Breast epithelium (tissue), 4 donors: ENCODE measurements at places on chromosomes 2 and 18. TPM values are rescaled to one million over a fixed set of nuclear protein-coding genes. Genes with fewer than 3 reads are reported as not detected.

DNA sequence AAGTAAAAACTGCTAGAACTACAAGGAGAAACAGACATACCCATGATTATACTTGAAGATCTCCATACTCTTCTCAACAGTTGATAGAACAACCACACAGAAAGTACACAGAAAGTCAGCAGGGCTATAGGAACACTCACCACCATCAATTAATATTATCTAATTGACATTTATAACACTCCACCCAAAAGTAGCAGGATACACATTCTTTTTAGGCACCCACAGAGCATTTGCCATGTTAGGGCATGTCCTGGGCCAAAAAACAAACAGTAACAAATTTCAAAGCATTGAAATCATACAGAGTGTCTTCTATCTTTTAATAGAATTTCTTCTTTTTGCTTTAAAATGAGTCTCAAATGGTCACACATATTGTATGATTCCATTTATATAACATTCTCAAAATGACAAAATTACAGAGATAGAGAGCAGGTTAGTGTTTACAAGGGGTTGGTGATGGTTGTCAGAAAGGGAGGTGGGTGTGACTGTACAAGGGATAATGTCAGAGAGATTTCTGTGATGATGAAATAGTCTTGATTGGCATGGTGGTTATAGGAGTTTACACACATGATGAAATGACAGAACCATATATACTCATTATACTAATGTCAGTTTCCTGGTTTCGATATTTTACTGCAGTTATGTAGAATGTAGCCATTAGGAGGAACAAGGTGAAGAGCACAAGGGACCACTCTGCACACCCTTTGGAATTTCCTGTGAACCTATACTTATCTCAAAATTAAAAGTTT, 82.8 kb downstream of the NCK2 start:
- H3K27ac ChIP-seq: no peak overlapping the region
- no peaks in the 10 kb centered on the region for H3K27me3 ChIP-seq
- H3K4me3 ChIP-seq: no peak overlapping the region
- DNase-seq: no peak
- H3K36me3 ChIP-seq: no peaks in the 10 kb centered on the region
- H3K4me1 ChIP-seq: no peaks in the 10 kb centered on the region

DNA sequence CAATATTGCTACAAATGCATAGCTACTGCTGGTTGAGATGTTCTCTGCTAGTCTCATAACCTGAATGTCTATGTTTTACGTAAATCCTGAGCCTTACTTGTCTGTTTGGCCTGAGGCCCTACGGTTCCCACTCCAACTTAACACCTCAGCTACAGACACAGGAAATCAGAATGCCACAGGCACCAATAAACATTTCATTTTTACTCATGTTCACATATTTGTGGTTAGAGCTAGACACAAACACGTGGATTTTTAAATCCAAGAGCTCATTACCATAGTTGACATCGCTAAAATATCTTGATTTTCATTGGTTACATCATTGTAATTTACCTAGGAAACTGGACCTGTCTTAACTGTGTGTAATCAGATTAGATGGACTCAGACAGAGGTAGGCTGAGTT, 263.8 kb upstream of the CDH19 start:
- no peak overlapping the region for H3K27ac ChIP-seq
- no peak for DNase-seq
- H3K4me3 ChIP-seq: no peak overlapping the region
- H3K27me3 ChIP-seq: no peaks in the 10 kb centered on the region
- no peaks in the 10 kb centered on the region for H3K4me1 ChIP-seq

GRCh38 chr18:28523758-28524475, 347.0 kb upstream of the CDH2 start:
- no peak for DNase-seq
- no peaks in the 10 kb centered on the region for H3K36me3 ChIP-seq
- no peak overlapping the region for H3K4me3 ChIP-seq
- no peak overlapping the region for H3K27ac ChIP-seq
- no peaks in the 10 kb centered on the region for H3K4me1 ChIP-seq
- H3K27me3 ChIP-seq: no peaks in the 10 kb centered on the region

DNA sequence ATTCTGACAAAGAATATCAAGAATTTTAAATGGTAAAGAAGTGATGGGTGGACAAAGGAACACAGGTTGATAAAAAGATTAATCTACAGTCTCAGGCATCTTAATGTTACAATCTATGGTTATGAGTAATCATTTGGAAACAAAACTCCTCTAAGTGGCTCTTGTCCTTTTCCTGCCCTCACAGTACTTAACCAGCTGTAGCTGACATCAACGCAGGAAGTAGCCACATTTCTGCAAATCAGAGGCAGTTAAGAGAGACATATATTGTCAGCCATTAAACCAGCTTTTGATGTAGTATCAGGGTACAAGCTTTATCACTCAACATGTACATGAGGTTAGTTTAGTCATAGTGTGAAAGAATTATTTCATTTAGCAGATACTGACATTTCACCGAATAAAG, 244.6 kb downstream of the NR4A2 start:
- H3K36me3 ChIP-seq: no peaks in the 10 kb centered on the region
- H3K4me3 ChIP-seq: no peak overlapping the region
- no peaks in the 10 kb centered on the region for H3K4me1 ChIP-seq

DNA sequence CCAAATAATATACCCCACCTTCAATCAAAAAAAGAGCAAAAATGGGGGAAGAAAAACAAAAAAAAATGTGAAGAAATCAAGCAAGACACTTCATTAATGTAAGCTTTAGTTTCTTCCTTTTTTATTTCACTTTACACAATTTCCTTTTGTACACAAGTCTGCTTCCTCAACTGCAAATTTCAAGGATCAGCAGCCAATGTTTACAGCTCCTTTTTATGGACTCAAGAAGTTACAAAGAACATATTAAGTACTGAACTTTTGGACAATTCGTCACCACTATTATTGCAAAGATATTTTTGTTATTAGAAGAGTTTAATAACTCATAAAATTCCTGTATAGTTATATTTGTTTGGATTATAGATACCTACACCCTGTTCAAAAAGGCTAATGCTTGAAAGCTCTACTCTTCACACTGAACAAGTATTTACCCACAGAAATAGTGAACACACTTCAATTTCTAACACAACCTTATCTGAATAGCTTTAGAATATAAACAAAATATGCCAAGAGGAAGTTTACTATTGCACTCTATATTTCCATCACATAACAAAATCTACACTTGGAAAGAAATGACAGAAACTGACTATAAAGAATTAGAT, 658.7 kb upstream of the CNTNAP5 start:
- H3K4me1 ChIP-seq: no peaks in the 10 kb centered on the region
- no peak for DNase-seq
- no peaks in the 10 kb centered on the region for H3K36me3 ChIP-seq
- no peaks in the 10 kb centered on the region for H3K27me3 ChIP-seq

DNA sequence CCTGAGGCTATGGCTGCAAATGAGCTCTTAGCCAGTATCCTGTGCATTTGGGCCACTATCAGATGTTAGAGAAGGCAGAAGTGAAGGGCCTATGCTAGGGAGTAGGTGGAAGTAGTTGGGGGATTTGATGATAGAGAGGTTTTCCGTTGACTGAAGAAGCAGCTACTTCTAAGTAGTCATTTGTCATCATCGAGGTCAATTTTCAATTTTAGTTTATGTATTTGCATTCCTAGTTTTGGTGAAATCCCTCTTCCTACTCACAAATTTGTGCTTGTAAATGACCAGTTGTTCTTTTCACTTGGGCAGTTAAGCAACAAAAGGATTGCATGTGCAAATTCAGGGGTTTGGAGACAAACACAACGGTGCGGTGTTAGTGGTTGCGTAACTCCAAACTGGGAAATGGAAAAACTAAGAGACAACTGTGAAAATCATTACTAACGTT, 48.5 kb upstream of the PELI1 start:
- no peak for DNase-seq
- peak overlapping the region; percentile 41 for H3K27ac ChIP-seq
- H3K4me1 ChIP-seq: no peaks in the 10 kb centered on the region

DNA sequence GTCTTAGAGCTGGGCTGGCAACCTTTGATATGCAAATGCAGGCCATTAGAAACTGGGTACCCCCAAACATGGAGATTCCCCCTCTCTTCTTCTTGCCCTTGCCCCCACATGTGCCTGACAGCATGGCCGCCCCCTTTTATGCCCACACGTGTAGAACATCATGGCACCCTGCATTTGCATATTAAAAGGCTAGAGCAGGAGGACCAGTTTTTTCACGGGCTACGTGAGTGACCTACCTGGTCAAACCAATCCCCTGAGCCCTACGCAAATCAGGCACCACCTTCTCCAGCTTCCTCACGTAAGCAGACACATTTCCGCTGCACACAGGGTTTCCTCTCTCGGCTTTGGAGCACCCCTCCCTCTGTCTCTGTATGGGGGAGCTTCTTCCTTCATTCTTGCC, 110.9 kb upstream of the COPS8 start:
- no peak overlapping the region for H3K4me3 ChIP-seq
- no peak for DNase-seq
- no peak overlapping the region for H3K27ac ChIP-seq
- no peaks in the 10 kb centered on the region for H3K36me3 ChIP-seq
- no peaks in the 10 kb centered on the region for H3K4me1 ChIP-seq

DNA sequence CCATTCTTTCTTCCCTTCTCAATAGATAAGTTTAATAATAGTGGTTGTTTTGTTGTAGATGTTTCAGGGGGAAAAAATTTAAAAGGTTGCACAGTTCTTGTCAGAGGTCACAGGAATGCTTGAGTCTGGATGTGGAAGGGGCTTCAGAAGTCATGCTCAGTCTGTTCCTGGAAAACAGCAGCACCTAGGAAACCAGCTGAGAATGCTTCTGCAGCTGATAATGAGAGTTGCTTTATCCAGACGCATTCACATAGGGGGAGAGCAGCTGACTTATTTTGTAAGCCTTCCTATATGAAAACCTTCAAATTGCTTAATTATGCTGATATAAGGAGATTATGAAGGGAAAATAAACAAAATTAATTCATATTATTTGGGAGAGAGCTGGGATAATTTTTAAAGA, 235.5 kb downstream of the GULP1 start:
- no peak for DNase-seq
- H3K36me3 ChIP-seq: no peaks in the 10 kb centered on the region
- H3K27ac ChIP-seq: no peak overlapping the region
- no peaks in the 10 kb centered on the region for H3K4me1 ChIP-seq

DNA sequence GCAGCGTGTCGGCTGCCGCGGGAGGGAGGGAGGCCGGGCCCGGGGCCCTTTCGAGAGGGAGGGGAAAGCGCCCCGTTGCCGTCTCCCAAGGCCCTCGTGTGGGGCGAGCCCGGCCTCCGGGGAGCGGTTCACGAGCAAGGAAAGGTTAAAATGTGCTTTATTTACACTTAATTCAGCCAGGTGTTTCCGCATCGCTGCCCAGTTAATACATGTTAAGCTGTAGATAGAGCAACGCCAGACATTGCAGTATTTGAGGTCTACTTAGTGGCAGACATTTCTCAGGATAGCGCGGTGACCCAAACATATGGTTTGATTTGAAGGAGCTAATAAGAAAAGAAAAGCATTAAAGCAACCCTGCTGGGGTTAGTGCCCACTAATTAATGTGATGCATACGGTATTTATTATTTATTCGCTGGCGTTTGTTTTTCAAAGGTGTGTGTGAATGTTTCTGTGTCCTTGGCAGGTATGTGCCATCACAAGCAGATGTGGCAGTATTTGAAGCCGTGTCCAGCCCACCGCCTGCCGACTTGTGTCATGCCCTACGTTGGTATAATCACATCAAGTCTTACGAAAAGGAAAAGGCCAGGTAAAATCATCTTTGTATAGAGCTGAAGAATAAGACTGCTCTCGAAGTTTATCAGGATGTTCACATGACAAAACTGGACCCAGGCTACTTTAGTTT, 571 bp downstream of the EEF1B2 start:
- DNase-seq: no peak
- H3K4me1 ChIP-seq: peaks cover 6% of the 10 kb centered on the region
- no peaks in the 10 kb centered on the region for H3K36me3 ChIP-seq
- H3K4me3 ChIP-seq: peak overlapping the region; percentile 75

GRCh38 chr2:101930847-101931246, 60.9 kb upstream of the IL1R2 start:
- no peak overlapping the region for H3K4me3 ChIP-seq
- H3K27ac ChIP-seq: no peak overlapping the region
- no peaks in the 10 kb centered on the region for H3K27me3 ChIP-seq
- no peaks in the 10 kb centered on the region for H3K4me1 ChIP-seq

DNA sequence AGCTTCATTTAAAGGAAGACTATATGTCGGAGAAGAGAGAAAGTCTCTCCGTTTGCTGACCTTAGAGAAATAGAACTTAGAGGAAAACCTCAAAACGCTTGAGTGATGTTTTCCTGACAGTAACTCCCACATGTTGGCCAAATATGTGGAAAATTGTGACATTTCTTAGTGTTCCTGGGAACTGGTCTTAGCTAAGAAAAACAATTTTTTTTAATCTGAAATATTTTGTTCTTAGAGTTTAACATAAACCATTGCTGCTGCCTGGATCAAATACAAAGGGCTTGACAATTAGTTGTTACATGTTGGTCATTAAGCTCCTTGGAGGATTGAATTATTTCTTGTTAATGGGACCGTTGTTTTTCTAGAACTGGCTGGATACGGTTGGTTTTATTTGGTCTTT, 16.3 kb downstream of the DYNC2LI1 start:
- H3K36me3 ChIP-seq: peaks cover 8% of the 10 kb centered on the region
- H3K4me3 ChIP-seq: no peak overlapping the region
- peak overlapping the region; percentile 39 for H3K27ac ChIP-seq
- no peaks in the 10 kb centered on the region for H3K27me3 ChIP-seq
- no peak for DNase-seq

- no peak overlapping the region for H3K27ac ChIP-seq
- H3K4me1 ChIP-seq: no peaks in the 10 kb centered on the region
- H3K4me3 ChIP-seq: no peak overlapping the region
- no peak for DNase-seq
Measured at GRCh38 chr2:212064318-212064717, 474.3 kb downstream of the ERBB4 start.

DNA sequence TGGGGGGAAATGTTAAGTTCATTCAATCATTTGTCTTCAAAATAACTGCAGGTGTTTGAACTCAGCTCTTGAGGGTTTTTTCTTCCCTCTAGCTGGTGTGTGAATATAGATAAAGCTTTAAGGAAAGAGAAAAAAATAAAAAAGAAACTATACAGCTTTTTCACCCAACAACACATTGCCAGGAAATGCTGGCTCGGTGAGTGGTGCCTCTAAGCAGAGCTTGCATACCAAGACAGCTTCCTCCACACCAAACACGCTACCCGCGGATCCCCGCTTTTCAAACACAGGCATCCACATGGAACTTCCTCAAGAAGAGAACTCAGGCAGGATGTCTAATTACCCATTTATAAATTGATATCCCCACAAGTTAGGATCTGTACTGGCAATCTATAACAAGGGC, 69.8 kb upstream of the TANK start:
- no peaks in the 10 kb centered on the region for H3K4me1 ChIP-seq
- no peak for DNase-seq
- H3K27me3 ChIP-seq: no peaks in the 10 kb centered on the region
- H3K36me3 ChIP-seq: no peaks in the 10 kb centered on the region
- H3K4me3 ChIP-seq: no peak overlapping the region
- peak overlapping the region; percentile 29 for H3K27ac ChIP-seq

GRCh38 chr18:32326450-32327308, 136.8 kb downstream of the MEP1B start:
- H3K36me3 ChIP-seq: no peaks in the 10 kb centered on the region
- H3K4me1 ChIP-seq: no peaks in the 10 kb centered on the region
- H3K27me3 ChIP-seq: no peaks in the 10 kb centered on the region
- no peak overlapping the region for H3K27ac ChIP-seq
- H3K4me3 ChIP-seq: no peak overlapping the region
- no peak for DNase-seq

- H3K4me1 ChIP-seq: no peaks in the 10 kb centered on the region
- H3K36me3 ChIP-seq: no peaks in the 10 kb centered on the region
- no peak overlapping the region for H3K27ac ChIP-seq
- peaks cover 16% of the 10 kb centered on the region for H3K27me3 ChIP-seq
Measured at GRCh38 chr18:33573193-33573592, 4.8 kb upstream of the ASXL3 start.

CLIP4 gene
- total RNA-seq: 76.8 TPM

GPR155 gene
- 4.3 TPM for total RNA-seq

STON1 gene
- 35.1 TPM for total RNA-seq

TMEM198 gene
- total RNA-seq: 1.6 TPM

CCT4 gene
- total RNA-seq: 82.9 TPM

PRR30 gene
- total RNA-seq: not detected
